SW 1271 (cell line): ENCODE measurements at places on chromosomes 1 and 21.

- no peak for DNase-seq
These were observed 156.6 kb upstream of the RAB4A start for GRCh38 chr1:229114315-229114714.

DNA sequence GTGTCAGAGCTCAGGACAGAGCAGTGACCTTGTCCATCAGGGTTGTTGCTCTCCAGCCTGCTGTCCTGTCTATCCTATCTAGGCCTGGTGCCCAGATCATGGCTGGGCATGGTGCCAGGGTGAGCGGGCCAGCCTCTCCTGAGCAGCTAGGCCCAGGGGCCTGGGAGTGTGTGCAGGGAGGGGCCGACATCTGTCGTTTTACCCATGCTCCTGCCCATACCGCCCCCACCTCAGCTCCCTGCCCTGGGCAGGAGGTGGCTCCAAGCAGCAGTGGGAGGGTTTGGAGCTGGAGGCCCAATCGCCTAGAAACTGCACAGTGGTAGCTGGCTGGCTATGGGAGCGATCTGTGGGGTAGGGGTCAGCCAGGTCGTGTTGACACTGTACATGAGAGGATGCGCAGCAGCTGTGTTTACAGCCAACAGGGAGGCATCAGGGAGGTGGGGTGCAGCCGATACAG is 6.5 kb downstream of the INSRR start:
- DNase-seq: no peak

DNA sequence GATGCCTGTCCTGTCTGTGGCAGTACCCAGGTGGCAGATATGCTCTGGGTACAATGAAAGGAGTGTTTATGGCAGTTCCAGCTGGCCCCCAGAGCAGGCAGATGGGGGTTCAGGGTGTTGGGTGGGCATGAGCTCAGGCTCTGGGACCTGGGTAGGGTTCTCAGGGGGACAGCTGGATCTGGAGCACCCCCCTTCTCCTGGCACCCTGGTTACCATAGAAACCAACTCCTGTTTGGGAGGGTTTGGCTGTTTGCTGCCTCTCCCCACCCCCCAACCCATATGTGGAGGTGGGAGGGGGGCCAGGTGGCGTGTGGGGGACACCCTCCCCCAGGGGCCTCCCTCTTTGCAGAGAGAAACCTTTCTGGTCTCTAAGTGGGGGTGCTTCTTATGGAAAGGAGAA is 7.1 kb downstream of the FOXO6 start:
- no peak for DNase-seq

GRCh38 chr1:158145173-158145719 is 35.4 kb upstream of the CD1D start:
- DNase-seq: no peak
